ENCODE measurements at places on chromosomes 7 and 10.

- no peak for DNase-seq
These were observed 16.6 kb downstream of the LRRTM3 start for GRCh38 chr10:66942407-66942806.

GRCh38 chr7:9324513-9324912 lies 891.1 kb downstream of the NXPH1 start:
- DNase-seq, result no peak

GRCh38 chr7:23055582-23056178 lies 41.8 kb upstream of the HYCC1 start:
- DNase-seq, result peak; percentile 45

- DNase-seq, result no peak
These were observed 114.4 kb upstream of the CDK1 start for GRCh38 chr10:60663850-60664249.

DNA sequence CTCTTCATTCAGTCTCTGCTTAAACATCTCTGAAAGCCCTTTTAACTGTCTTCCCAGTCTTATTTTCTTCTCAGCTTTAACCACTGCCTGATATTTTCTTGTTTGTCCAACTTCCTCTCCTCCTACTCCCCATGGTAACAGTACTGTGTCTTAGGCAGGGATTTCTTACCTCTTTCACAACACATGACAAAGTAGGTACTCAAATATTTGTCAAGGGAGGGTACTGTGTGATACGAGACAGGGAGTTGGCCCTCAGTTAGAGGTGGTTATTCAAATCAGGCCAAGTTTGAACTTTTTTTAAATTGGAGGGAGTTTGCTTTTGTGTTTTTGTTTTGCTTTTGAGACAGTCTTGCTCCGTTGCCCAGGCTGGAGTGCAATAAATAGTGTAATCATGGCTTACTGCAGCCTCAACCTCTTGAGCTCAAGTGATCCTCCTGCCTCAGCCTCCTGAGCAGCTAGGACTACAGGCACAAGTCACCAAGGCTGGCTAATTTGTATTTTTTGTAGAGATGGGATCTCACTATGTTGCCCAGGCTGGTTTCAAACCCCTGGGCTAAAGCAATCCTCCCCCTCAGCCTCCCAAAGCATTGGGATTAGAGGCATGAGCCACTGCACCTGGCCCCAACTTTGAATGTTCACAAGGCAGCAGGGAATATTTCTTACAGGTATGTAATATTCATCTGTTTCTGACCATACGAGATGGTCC lies 2.5 kb upstream of the KPNA7 start:
- DNase-seq, result no peak

- DNase-seq, result no peak
These were observed 167.7 kb upstream of the CCDC6 start for GRCh38 chr10:60073781-60074656.

DNA sequence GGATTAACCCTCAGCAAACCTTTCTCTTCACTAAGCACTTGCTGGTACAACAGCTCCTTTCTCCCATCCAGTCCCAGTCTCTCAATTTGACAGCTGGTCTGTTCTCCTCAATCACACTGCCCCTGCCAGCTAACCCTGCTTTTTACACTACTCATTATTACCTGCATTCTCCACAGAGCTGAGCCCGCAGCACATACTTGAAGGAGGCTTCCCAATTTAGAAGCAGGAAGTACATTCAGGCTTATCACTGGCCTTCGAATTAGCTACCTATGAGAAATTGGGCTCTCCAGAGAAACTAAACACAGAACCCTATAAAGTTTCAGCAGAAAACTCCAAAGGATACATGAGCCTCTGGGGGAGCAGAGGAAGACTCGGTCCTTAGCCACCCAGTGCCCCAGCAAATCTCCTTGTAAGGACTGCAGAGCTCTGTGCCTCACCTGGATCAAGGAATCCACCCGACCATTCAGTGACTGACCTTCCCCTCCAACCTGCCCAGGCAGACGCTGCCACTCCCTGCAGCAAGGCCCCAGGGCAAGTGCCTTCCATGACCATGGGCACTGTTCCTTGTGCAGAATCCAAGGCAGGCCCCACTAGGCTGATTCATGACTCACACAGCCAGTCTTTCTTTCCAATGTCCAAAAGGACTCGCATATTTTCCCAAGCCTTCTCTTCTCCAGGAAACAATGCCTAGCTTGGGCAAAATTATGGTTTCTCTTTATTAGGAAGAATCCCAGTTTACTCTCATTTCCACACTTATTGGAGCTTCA lies 68.0 kb downstream of the VOPP1 start:
- no peak for DNase-seq

DNA sequence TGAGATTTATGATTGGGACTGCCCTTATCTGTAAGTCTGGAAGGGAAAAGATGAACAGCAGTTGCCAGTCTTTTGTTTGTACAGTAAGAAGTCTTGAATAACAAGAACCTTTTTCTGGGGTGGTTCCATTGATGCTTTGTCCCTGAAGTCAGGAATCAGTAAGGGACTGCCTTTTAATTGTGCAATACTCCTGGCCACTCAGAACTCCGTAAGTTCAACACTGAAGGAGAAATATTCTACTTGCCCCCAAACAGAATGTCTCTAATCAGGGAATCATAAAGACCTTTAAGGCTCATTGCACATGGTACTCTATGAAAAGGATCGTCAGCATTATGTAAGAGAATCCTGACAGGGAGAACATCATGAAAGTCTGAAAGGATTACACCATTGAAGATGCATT lies 361.4 kb downstream of the EXOC4 start:
- no peak for DNase-seq

DNA sequence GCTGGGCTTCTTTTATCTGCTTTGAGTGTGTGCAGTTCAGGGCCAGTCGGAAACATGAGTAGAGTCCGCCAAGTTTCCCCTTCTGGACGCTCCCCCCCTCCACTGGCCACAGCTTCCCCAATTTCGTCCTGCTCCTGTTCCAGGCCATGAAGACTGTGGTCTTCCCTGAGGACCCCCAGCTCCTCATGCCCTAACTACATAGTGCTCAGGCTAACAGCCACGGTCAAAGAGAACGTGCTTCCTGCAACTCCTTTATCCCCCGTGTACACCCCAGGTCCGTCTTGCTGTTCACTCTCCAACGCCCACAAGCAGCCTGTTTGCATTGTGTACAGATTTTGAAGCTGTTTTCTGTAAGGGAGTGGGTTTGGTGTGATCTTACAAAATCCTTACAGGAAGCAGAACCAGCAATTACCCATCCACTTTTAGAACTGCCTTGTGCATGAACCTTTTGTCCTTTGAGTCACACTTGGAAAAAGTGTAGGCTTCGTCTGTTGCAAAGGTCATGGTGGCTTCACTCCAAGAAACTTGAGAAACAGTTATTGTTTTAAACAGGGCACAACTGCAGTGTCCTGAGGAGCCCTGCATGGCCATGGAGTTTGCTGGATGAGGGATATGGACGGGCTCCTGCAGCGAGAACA lies 77.0 kb upstream of the FAM20C start:
- no peak for DNase-seq

DNA sequence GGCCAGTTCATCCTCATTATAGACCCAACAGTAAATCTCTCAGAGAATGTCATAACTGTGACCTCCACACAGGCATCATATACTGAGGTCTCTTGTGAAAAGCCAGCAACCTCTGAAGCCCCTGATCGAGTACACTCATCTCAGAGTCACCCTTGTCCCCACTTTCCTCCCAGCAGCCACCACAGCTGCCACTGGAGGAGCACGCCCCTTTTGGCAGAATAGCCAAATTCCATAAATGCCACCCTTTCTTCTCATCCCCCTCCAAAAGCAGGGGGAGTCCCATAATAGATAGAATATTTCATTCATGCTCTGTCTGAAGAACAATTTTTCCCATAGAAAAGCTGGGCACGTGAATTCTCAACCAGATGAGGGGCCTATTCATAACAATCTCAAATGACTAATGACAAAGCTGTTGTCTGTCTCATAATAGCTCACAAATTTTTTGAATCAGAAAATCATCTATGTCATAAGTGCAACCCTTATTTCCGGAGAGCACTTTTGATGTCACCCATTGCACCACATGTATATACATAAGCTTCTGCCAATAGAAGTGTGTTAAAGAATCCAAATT lies 47.4 kb downstream of the SGMS1 start:
- no peak for DNase-seq

DNA sequence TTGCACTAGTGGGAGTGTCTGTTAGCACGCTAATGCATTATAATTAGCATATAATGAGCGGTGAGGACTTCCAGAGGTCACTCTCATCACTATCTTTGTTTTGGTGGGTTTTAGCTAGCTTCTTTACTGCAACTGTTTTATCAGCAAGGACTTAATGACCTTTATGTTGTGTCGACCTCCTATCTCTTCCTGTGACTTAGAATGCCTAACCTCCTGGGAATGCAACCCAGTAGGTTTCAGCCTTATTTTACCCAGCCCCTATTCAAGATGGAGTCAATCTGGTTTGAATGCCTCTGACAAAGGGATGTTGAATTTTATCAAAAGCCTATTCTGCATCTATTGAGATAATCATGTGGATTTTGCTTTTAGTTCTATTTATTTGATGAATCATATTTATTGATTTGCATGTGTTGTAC lies 22.5 kb upstream of the ZNF518A start:
- no peak for DNase-seq

DNA sequence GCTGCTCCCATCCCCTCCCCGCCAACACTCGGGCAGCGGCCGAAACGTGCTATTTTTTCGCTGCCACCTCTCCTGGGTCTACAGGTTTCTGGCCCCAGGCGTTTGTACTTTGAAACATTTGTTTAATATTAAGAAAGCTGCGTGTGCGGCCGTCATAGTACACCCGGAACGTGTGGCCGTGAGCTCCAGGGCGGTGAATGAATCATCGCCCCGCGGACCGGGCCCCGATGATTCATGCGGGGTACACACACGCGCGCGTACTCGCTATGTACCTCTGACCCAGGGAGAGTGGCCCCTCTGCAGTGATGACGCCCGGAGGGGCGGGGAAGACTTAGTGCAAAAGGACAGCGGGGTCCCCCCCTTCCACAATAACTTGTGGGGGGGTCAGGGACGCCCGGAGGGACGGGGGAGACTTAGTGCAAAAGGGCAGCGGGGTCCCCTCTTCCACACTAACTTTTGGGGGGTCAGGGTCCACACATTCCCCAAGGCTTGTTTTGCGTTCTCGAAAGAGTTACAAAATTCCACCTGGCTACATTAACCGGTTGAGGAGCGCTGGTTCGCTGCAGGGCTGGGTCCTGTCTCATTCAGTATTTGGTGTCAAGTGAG lies 56.5 kb upstream of the PCGF5 start:
- peak; percentile 49 for DNase-seq

DNA sequence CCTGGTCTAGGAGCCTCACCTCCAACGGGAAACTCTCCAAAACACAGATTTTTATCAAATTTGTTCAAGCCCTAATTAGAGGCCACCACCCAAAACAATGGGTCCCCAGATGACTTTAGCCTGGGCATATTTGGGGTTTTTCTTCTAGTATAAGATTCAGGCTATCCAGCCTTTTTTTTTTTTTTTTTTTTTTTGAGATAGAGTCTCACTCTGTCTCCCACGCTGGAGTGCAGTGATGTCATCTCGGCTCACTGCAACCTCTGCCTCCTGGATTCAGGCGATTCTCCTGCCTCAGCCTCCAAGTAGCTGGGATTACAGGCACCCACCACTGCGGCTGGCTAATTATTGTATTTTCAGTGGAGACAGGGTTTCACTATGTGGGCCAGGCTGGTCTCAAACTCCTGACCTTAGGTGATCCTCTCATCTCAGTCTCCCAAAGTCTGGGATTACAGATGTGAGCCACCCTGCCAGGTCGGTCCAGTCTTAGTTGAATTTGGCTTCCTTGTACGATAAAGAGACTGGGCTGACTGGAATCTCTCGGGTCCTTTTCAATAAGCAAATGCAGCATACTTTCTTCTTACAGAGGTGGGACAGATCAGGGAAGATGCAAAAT lies 91.4 kb upstream of the KLF6 start:
- DNase-seq, result no peak

DNA sequence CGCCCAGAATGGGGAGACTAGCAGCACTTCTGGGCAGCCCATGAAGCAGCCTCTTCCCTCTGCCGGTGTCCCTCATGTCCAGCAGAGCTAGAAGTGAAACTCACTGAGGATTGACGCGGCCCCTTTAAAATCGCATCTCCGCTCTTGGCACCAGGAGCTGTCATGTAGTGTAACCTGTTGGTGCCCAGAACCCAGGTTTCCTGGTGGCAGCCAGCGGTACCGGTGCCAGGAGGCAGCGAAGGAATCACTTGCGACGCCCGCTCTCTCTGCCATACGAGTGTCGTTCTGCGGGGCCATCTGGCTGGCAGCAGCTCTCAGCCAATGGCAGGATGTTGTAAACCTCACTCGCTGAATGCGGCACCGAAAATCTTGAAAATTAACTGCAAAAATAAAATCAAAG lies 82.7 kb downstream of the CUX1 start:
- DNase-seq, result no peak

GRCh38 chr7:79272066-79272669 lies 181.3 kb downstream of the MAGI2 start:
- DNase-seq, result no peak

DNA sequence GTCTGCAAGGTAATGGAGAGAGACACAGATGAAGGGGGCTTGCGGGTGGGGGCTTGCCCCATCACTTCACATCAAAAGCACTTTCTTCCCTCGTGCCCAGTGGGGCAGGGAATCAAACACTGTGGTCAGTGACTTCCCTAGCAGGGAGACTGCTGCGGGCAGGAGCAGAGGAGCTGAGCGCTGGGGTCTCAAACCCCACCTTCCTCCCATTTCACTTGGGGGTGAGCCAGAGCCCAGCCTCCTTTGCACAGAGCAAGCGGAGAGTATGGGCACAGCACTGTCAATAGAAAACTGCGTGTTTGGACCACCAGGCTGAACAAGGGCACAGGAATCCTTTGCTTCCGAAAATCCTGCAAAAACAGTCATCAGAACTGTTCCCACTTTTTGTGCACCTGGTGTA lies 355.8 kb upstream of the MKI67 start:
- DNase-seq, result no peak
